Occipital lobe (tissue), 3 donors: ENCODE measurements at places on chromosomes 4 and X.

DNA sequence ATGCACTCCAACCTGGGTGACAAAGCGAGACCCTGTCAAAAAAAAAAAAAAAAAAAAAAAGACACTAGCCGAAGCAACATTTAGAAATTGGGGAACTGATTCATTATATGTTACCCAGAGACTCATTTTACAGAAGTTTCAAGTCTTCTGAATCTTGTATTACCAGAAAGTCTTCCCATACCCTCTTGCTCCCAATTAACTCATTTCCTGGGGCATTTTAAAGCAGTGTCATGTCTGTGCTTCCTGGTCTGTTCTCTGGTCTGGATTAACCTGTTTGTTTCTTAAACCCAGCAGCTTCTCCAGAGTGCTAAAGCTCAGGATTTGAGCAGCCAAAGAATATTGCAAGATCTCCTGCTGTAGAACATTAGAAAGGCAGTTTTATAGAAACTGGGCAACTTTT is 43.7 kb downstream of the FRMPD3 start:
- no peak for DNase-seq

- no peak for DNase-seq
Observed at GRCh38 chrX:39822133-39822748, 275.5 kb downstream of the BCOR start.

DNA sequence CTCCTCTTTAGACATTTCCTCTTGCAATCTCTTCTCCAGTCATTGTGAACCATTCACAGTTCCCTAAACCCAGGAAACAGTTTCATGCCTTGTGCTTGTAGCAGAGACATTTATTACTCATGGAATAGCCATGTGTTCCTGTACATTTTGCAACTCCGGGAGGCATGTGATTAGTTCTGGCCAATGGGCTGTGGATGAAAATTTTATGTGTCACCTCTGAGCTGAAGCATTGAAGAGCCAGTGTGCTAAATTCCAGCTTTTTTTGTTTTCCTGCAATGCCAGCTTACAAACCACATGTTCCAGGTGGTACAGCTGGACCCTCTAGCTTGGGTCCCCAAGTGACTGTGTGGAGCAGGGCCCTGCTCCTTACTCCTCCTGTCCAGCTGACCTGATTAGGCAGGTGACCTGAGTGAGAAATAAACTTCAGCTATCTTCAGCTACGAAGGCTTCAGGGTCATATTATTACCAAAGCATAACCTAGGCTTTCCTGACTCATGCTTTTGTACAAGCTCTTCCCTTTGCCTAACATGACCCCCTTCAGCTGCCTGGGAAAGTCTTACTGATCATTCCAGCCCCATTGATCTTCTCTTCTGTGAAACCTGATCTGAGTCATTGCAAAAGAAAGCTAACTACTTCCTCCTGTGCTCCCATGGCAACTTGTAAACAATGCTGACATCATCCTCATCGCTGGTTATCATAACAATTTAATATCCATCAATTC is 200.4 kb downstream of the PTTG2 start:
- DNase-seq = no peak

DNA sequence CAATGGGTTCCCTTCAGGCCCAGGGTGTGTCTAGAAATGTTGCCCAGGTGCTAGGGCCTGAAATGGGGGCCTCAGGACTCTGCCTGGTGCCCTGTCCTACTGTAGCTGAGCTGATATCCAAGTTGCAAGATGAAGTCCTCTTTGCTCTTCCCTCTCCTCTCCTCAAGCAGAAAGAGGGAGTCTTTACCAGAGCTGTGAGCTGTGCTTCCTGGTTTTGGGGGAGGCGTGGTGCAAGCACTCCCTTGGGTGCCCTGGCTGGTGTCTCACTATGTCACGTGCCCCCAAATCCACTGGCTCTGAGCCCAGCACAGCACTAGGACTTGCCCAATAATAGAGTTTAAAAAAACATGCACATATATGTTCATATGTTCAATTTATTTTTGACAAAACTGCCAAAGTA is 29.3 kb upstream of the CT47A1 start:
- no peak for DNase-seq
